H1 (cell line): ENCODE measurements at places on chromosomes 12 and 14. TPM values are rescaled to one million over a fixed set of nuclear protein-coding genes. Genes with fewer than 3 reads are reported as not detected.

DNA sequence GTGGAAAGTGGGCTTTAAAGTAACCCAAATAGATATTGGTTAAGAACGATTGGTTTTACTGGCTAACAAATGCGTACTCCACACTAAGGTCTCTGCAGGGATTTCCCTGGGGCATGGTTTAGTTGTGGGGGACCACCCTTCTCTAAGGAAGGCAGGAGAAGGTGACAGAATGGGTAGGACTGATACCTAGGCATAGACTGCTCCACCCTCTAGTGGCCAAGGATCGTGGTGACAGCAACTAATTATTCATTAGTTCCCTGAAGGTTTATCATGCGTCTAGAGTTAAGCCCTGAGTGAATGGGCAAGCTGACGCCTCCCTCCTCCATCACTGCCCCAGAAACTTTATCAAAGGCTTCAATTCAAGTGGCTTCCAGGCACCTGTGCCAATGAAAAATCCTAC is 9.1 kb downstream of the FAM181A start:
- DNase-seq, result no peak

Gene SPATA7
- 6.0 and 6.7 TPM in 2 replicates for total RNA-seq

DNA sequence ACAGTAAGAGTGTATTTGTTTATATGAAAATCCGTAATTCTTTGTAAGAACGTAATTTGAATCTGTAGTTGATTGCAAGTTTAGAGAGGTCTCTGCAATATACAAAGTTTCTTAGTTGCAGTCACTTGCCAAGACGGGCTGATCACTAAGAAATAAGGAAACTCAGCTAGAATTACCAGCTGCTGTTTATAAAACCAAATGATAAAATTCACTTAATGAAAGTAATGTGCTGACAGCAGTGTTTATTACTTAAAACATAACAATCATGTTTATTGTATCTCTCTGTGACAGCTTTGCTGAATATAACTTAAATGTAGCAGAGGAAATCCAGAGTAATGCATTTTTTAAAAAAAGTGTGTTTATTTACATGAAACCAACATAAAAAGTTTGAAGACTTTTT is 31.2 kb downstream of the SRGAP1 start:
- no peak for DNase-seq

DNA sequence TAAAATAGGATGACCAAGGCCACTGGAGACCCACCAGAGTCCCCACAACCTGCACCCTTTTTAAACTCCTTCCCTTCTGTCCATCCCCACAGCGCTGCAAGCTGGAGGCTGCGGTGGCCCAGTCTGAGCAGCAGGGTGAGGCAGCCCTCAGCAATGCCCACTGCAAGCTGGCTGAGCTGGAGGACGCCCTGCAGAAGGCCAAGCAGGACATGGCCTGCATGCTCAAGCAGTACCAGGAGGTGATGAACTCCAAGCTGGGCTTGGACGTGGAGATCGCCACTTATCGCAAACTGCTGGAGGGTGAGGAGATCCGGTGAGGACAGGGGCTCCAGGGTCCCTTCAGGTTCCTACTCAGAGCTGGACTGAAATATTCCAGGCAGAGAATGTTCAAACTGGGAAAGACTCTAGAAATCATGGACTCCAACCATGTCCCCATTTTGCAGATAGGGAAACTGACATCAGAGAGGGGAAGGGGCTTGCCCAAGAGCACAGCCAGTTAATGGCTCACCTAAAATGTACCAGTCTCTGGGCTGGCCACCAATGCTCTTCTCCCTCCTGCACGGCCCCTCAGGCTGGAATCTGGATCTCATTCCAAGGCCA is 17.2 kb downstream of the KRT85 start:
- no peak for DNase-seq

Gene PMCH
- total RNA-seq, result not detected in 2 replicates

Gene PYGL
- total RNA-seq, result 46.6 and 50.5 TPM in 2 replicates

Gene GALNT4
- total RNA-seq, result 3.3 and 3.6 TPM in 2 replicates

Gene GPRC5D
- not detected in 2 replicates for total RNA-seq

DNA sequence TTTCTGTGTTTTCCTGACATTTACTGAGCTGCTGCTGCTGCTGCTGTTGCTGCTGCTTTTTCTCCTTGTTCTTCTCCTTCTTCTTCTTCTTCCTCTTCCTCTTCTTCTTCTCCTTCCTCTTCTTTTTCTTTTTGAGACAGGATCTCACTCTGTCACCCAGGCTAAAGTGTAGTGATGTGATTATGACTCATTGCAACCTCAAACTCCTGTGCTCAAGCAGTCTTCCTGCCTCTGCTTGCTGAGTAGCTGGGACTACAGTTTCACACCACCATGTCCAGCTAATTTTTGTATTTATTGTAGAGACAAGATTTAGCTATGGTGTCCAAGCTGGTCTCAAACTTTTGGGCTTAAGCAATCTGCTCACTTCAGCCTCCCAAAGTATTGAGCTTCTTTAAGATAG is 95.8 kb downstream of the TMTC3 start:
- no peak for DNase-seq
